ENCODE measurements at places on chromosomes 3 and 15.
A peak's percentile ranks its signal among the peaks of the same experiment; 100 is the strongest.

DNA sequence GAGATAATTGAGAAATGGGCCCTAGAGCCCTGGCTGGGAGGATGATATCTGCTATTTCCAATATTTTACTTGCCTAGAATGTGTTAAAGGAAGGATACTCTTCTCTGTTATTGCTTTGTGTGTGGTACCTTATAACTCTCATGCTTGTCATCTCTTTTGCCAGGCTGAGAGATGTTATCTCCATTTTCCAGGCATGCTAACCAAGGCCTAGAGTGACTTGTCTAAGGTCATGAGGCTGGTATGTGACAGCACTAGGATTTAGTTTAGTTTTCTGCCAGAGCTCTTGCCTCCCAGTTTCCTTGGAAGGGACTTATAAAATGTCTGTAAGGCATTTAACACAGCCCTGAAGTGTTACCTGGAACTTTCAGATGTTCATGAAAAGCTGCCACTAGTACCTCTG lies 1.4 kb downstream of the CLK3 start:
- H3K36me3 ChIP-seq = peaks cover 11% of the 10 kb centered on the region
- DNase-seq = no peak
- peak overlapping the region; percentile 81 for H3K27ac ChIP-seq

DNA sequence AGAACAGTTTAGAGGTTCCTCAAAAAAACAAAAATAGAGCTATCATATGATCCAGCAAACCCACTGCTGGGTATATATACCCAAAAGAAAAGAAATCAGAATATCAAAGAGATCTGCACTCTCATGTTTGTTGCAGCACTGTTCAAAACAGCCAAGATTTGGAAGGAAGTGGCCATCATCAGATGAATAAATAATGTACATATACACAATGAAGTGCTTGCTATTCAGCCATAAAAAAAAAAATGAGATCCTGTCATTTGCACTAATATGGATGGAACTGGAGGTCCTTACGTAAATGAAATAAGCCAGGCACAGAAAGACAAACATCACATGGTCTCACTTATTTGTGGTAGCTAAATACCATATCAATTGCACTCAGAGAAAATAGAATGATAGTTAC lies 58.4 kb downstream of the SCAPER start:
- H3K4me1 ChIP-seq = no peaks in the 10 kb centered on the region
- DNase-seq = no peak
- H3K36me3 ChIP-seq = peaks cover 39% of the 10 kb centered on the region
- no peak overlapping the region for H3K4me3 ChIP-seq

GRCh38 chr3:141091426-141091825 lies 40.3 kb downstream of the SPSB4 start:
- peak overlapping the region; percentile 21 for H3K4me3 ChIP-seq
- no peak overlapping the region for H3K27ac ChIP-seq
- no peak for DNase-seq
- H3K36me3 ChIP-seq = peaks cover 4% of the 10 kb centered on the region
- H3K4me1 ChIP-seq = peaks cover 83% of the 10 kb centered on the region
- no peaks in the 10 kb centered on the region for H3K27me3 ChIP-seq

GRCh38 chr15:66241087-66241907 lies 12.3 kb downstream of the MEGF11 start:
- no peak overlapping the region for H3K27ac ChIP-seq
- peaks cover 21% of the 10 kb centered on the region for H3K27me3 ChIP-seq
- no peaks in the 10 kb centered on the region for H3K36me3 ChIP-seq
- no peak overlapping the region for H3K4me3 ChIP-seq

GRCh38 chr15:44659056-44659455 lies 4.4 kb downstream of the SPG11 start:
- H3K27me3 ChIP-seq = no peaks in the 10 kb centered on the region
- no peak overlapping the region for H3K27ac ChIP-seq
- H3K4me1 ChIP-seq = peaks cover 18% of the 10 kb centered on the region
- H3K36me3 ChIP-seq = peaks cover 12% of the 10 kb centered on the region
- DNase-seq = no peak

DNA sequence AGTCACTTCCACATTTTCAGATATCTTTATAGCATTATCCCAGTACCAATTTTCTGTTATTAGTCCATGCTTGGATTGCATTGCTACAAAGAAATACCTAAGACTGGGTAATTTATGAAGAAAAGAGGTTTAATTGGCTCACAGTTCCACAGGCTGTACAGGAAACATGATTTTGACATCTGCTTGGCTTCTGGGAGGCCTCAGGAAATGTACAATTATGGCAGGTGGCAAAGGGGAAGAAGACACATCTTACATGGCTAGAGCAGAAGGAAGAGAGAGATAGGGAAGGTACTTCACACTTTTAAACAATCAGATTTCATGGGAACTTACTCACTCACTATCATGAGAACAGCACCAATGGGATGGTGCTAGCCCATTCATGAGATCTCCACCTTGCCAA lies 172.3 kb upstream of the GPR149 start:
- no peaks in the 10 kb centered on the region for H3K36me3 ChIP-seq
- no peaks in the 10 kb centered on the region for H3K4me1 ChIP-seq
- H3K4me3 ChIP-seq = no peak overlapping the region
- peaks cover 4% of the 10 kb centered on the region for H3K27me3 ChIP-seq
- DNase-seq = no peak

DNA sequence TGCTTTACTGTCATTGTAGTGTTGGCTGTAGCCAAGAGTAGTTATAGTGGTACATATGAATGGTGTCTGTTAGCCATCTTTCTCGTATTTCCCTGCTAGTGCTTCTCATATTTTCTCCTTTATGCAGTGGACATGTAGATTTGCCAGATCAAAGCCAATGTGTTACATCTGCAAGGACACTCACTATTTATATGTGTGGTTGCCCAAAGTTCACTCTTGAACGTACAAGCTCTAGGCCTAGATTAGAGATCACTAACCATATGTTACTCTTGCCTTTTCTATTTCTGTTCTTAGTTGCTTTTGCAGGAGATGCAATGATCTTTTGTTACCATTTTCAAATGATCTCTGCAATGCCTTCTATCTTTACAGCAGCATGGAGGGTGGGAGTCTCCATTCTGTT lies 78.4 kb downstream of the CADM2 start:
- no peaks in the 10 kb centered on the region for H3K36me3 ChIP-seq
- no peaks in the 10 kb centered on the region for H3K27me3 ChIP-seq
- no peak overlapping the region for H3K27ac ChIP-seq
- H3K4me3 ChIP-seq = no peak overlapping the region
- DNase-seq = no peak

DNA sequence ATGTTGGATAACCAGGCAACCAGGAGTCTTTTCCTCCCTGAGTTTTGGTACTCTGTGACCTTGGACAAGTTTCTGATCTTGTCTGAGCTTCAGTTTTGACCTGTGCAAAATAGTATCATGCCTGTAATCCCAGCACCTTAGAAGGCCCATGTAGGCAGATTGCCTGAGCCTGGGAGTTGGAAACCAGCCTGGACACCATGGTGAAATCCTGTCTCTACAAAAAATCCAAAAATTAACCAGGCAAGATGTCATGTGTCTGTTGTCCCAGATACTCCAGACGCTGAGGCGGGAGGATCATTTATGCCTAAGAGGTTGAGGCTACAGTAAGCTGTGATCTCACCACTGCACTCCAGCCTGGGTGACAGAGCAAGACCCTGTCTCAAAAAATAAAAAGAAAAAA lies 114.8 kb downstream of the IL12A start:
- no peak for DNase-seq
- no peak overlapping the region for H3K27ac ChIP-seq
- H3K36me3 ChIP-seq = no peaks in the 10 kb centered on the region
- no peak overlapping the region for H3K4me3 ChIP-seq
- H3K4me1 ChIP-seq = peaks cover 3% of the 10 kb centered on the region

GRCh38 chr3:161251716-161252115 lies 30.6 kb downstream of the NMD3 start:
- no peaks in the 10 kb centered on the region for H3K27me3 ChIP-seq
- no peak overlapping the region for H3K27ac ChIP-seq
- H3K4me3 ChIP-seq = no peak overlapping the region
- no peak for DNase-seq
- H3K36me3 ChIP-seq = peaks cover 27% of the 10 kb centered on the region

GRCh38 chr3:100769693-100770092 lies 60.4 kb downstream of the TFG start:
- no peak overlapping the region for H3K27ac ChIP-seq
- DNase-seq = no peak
- no peaks in the 10 kb centered on the region for H3K27me3 ChIP-seq
- no peaks in the 10 kb centered on the region for H3K4me1 ChIP-seq
- no peak overlapping the region for H3K4me3 ChIP-seq

DNA sequence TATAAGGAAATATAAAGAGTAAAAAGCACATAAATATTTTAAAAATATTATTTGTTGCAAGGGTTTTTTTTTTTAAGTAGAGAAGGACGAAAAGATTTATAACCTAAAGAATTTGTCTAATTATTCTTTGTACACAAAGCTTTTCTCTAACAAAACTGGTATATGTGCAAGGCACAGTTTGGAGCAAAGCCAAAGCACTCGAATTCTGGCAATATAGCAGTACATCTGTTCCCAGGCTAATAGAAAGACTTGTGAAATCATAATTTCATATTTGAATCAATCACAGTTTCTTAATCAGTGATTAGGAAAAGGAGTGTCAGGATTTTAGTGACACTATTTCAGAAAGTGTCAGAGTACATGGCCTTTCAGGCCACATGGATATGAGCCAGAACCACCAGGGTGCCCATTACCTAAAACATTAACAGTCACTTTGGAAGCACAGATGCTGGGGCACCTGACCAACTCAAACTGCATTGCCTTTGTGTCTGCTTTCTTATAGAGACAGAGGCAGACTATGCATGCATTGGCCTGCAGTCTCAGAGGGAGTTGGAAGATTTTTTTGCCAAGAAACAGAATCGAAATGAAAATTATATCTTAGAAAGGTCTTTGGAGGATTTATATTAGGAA lies 651.8 kb upstream of the SGO1 start:
- no peaks in the 10 kb centered on the region for H3K27me3 ChIP-seq
- H3K27ac ChIP-seq = no peak overlapping the region
- no peak overlapping the region for H3K4me3 ChIP-seq
- no peaks in the 10 kb centered on the region for H3K4me1 ChIP-seq
- DNase-seq = no peak

DNA sequence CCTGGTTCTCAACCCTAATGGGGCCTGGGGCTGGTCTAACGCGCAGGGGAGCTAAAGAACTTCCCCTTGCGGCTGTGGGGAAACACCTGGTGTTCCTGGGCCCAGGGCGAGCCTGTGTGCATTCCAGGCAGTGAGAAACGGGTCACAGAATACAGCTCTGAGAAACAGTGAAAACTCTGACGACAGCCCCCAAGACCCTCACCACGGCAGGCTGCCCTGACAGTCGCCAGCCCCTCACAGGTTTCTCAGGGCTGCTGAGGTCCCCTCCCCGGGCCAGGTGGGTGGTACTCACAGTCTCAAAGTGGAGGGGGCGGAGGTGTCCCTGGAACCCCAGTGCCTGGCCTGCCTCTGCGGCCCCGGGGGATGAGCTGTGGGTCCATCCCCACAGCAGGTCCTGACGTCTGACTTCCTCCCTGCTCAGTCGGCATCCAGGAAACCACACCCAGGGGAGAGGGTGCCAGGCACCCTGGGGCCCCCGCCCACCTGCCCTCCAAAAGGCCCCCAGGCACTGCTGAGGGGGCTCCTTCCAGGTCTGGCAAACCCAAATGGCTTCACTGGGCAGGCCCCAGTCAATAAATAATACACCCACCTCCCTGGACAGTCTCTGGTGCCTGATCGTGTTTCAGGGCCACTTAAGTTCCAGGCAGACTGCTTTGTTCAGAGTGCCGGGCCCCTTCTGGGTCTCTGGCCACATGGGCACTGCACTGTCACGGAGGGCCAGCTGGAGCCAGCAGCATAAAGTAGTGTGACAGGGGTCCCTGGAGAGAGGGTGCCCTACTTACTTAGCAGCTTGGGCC lies 57.7 kb downstream of the IQSEC1 start:
- no peak overlapping the region for H3K27ac ChIP-seq
- no peak overlapping the region for H3K4me3 ChIP-seq
- H3K27me3 ChIP-seq = no peaks in the 10 kb centered on the region
- no peak for DNase-seq
- H3K4me1 ChIP-seq = peaks cover 26% of the 10 kb centered on the region
- no peaks in the 10 kb centered on the region for H3K36me3 ChIP-seq

GRCh38 chr3:38574411-38575278 lies 74.8 kb downstream of the SCN5A start:
- H3K27ac ChIP-seq = no peak overlapping the region
- DNase-seq = no peak
- H3K27me3 ChIP-seq = no peaks in the 10 kb centered on the region
- no peaks in the 10 kb centered on the region for H3K4me1 ChIP-seq
- H3K4me3 ChIP-seq = no peak overlapping the region

DNA sequence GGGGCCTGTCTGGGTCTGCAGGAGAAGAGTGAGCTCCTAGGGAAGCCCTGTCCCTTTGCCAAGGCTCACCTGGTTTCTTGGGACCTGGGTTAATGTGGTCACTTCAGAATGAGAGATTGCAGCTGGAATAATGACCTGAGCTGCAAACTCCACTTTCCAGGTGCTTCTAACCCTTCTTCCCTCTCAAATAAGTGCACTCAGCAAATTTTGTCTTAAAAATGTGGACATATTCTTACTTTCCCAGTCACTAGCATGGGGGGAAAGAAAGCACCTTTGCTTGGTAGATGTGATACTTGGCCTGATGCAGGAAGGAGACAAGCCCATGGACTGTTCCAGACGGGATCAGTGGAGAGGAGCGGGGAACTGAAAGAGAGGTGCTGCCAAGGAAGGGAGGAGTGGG lies 38.9 kb upstream of the CDCP1 start:
- DNase-seq = no peak
- H3K4me1 ChIP-seq = peaks cover 5% of the 10 kb centered on the region
- no peak overlapping the region for H3K27ac ChIP-seq
- no peak overlapping the region for H3K4me3 ChIP-seq
- H3K27me3 ChIP-seq = no peaks in the 10 kb centered on the region

- no peaks in the 10 kb centered on the region for H3K27me3 ChIP-seq
- no peak overlapping the region for H3K4me3 ChIP-seq
- DNase-seq = no peak
- peaks cover 5% of the 10 kb centered on the region for H3K36me3 ChIP-seq
- H3K27ac ChIP-seq = no peak overlapping the region
- H3K4me1 ChIP-seq = peaks cover 28% of the 10 kb centered on the region
These were observed 48.0 kb downstream of the EEFSEC start for GRCh38 chr3:128201158-128201755.

DNA sequence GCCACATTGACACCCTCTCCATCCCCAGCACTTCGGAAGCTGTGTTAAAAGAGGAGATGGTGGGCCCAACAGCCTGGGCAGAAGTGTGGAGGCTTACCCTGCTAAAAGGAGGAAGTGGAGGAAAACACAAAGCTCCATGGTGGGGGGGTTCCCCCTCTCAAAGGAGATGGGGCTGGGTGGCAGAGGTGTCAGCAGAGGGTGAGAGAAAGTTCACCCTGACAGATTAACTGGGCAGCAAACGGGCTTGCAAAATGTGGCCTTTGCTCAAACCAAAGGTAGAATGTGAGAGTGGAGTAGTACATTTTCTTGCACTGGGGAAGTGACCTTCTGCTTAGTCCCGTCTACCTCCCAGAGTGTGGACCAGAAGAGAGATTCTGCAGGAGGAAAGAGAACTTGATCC lies 44.7 kb downstream of the MYO1E start:
- peaks cover 4% of the 10 kb centered on the region for H3K4me1 ChIP-seq
- no peak overlapping the region for H3K4me3 ChIP-seq
- H3K36me3 ChIP-seq = no peaks in the 10 kb centered on the region
- DNase-seq = no peak
- H3K27me3 ChIP-seq = no peaks in the 10 kb centered on the region
- no peak overlapping the region for H3K27ac ChIP-seq

GRCh38 chr3:33007776-33008175 lies 56.3 kb downstream of the CCR4 start:
- DNase-seq = no peak
- H3K27ac ChIP-seq = no peak overlapping the region
- peaks cover 27% of the 10 kb centered on the region for H3K36me3 ChIP-seq
- no peaks in the 10 kb centered on the region for H3K27me3 ChIP-seq
- H3K4me1 ChIP-seq = no peaks in the 10 kb centered on the region
- no peak overlapping the region for H3K4me3 ChIP-seq
